ENCODE measurements at places on chromosomes 5 and 9.

DNA sequence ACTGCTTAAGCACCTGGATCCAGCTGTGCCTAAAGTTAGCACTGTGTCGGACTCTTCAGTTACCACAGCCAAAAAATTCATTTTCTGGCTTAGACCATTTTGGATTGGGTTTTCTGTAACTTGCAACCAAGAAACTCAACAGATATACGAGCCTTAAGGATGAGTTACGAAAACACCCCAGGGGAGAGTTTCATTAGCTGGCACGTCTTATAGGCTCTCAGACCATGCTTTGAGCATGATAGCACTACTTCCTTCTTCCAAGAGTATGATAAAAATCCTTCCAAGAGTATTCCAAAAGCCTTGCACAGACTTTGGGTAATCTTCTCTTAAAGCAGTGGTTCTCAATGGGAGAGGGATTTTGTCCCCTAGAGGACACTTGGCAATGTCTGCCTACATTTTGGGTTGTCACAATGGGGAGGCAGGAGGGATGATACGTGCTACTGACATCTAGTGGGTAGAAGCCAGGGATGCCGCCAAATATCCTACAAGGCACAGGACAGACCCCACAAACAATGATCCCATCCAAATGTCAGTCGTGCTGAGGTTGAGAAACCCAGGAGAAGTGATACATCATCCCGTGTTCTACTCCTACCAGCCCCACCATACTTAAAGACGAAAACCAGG is 64.8 kb downstream of the SMIM23 start:
- no peak for DNase-seq

GRCh38 chr9:89905606-89906338 is 301.0 kb downstream of the GADD45G start:
- DNase-seq: no peak

GRCh38 chr5:66570201-66570600 is 26.0 kb upstream of the MAST4 start:
- DNase-seq: no peak

DNA sequence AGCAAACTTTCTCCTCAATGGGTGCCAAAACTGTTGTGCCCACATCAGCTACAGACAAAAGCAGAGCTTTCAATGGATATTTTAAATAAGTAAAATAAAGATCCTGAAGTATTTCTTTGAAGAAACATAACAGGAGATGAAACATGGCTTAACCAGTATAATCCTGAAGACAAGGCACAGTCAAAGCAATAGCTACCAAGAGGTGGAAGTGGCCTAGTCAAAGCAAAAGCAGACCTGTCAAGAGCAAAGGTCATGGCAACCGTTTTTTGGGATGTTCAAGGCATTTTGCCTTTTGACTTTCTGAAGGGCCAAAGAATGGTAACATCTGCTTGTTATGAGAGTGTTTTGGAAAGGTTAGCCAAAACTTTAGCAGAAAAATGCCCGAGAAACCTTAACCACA is 77.9 kb downstream of the ANXA1 start:
- DNase-seq: no peak

- no peak for DNase-seq
Measured at GRCh38 chr5:149282027-149282965, 10.6 kb downstream of the AFAP1L1 start.

GRCh38 chr5:73139485-73139884 is 19.1 kb downstream of the TMEM171 start:
- DNase-seq: no peak

DNA sequence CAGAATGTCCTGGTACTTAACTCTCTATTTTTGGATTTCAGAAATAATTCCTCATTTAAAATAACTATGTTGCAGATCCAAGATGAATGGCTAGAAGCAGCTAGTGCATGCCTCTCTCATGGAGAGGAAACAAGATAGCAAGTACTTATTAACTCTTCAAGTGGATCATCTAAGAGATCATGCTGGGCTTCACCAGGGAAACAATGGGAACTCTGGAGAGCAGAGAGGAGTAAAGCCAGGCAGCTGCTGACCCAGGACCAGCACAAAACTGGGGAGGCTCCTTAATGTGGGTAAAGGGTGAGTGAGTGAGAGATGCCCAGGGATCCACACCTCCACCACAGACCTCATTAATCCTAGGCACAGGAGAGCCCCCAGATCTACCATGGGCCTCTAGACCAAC is 897.8 kb upstream of the ACO1 start:
- no peak for DNase-seq

DNA sequence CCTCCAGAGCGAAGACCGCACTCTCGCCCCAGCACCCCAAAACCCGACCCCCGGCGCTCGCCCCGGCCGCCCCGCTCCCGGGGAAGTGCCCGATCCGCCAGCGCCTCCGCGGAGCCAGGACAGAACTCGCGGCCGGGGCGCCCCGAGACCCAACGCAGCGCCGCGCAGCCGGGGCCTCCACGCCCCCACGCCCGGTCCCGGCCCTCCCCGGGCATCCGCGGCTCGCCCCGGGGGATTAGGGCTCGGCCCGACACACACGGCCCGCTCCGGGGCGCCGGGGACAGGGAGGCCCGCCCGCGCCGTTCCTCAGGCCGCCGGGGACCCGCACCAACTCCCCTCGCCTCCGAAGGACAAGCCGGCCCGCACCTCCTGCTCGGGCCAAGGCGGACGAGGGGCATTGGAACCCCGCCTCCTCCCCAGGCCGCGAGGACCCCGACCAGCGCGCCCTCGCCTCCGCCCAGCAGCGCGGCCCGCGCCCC is 544 bp downstream of the FNBP1 start:
- no peak for DNase-seq

DNA sequence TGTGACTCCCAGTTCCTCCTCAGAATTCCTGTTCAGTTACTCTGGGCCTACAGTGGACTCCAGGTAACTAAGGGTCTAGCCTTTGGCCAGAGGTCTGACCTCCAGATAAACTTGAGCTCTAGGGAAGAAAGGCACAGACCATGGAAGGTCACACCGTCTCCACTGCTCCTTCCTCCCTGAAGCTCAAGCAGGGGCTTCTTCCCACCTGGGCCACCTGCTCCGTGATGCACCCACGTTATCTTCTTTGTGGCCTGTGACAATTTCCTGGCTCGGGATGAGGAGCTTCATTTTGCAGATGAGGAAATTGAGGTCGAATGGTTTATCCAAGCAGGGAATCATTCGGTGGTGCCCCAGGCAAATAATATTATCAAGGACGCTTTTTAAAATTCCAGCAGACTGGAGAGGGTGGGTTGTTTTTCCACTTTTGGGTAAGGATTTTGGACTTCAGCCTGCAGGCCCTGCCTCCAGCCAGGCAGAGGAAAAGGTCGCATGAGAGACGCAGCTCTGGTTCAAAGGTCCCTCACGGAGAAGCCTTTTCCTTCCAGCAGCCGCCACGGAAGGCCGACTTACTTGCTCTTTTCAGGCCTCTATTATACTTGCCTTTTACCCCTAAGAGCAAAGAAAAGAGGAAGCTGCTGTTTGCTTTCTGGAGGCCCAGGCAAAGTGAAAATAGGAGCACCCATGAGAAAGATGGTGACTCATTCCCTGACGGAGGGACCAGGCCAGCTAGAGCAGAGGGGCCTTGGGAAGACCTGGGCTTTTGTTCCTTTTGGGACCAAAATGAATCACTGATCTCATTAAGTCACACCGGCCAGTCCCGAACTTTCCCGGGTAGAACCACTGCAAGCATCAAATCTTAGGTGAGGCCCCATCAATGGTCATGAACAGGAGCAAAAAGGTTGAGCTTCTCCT is 22.8 kb upstream of the DUSP1 start:
- DNase-seq: no peak

DNA sequence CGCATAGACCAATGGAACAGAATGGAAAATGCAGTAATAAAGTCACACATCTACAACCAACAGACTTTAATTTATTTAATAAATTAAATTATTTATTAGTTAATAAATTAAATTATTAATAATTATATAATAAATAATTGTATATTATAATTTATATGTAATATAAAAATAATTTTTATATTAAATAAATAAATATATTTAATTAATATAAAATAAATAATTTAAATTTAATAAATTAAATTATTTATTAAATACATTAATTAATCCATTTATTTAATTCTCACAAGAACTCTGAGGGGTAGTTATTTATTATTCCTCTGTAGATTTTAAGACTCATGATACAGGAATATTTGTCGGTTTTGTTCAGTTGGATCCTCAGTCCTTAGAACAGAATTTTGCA is 176.1 kb upstream of the ADAMTS19 start:
- no peak for DNase-seq

- no peak for DNase-seq
Measured at GRCh38 chr5:113489299-113489698, 1.0 kb upstream of the MCC start.

- DNase-seq: no peak
Measured at GRCh38 chr5:106530150-106530549, 1140.6 kb downstream of the EFNA5 start.

- DNase-seq: no peak
Measured at GRCh38 chr5:176497852-176498251, 39.4 kb downstream of the RNF44 start.

GRCh38 chr9:130854092-130854491 is 19.0 kb downstream of the ABL1 start:
- no peak for DNase-seq

Data from NCI-H1694 (cell line).